ENCODE measurements at places on chromosomes 12 and 14.

- DNase-seq: no peak
These were observed 43.3 kb downstream of the TSPAN11 start for GRCh38 chr12:30969606-30970395.

GRCh38 chr12:128025589-128026245 lies 241.3 kb upstream of the TMEM132C start:
- no peak for DNase-seq

GRCh38 chr12:24487606-24488005 lies 461.3 kb downstream of the BCAT1 start:
- no peak for DNase-seq

DNA sequence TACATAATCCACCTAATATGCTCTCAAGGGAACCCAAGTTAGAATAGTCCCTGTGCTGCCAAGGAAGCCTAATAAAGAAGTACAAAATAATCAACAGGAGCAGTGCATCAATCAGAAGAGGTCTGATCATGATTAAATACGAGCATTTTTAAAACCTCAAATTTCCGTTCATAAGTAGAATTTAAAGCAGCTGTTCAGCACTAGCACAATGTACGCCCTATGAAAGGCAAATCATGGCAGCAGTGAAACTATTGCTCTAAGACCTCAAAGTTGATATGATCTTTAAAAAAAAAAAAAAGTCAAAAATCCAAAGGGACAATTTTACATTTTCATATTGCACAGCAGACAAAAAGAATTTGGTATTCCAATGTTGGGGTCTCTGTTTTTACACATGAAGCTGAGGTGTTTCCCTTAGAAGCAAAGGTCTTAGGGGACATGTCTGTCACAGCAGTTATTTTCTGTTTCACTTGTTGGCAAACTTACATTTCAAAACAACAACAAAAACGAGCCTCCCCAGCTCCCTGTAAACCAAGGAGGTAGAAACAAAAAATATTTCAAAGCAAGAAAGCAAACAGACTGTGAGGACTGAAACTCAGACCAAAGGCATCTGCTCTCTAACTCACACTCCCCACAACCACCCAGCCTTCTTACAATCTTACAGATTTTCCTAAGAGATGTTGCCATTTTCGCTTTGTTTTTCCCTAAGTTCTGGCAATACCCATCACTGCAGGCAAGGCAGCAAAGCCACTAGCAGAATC lies 28.2 kb downstream of the SOX5 start:
- no peak for DNase-seq

GRCh38 chr12:64030155-64030554 lies 185.7 kb downstream of the SRGAP1 start:
- DNase-seq: no peak

DNA sequence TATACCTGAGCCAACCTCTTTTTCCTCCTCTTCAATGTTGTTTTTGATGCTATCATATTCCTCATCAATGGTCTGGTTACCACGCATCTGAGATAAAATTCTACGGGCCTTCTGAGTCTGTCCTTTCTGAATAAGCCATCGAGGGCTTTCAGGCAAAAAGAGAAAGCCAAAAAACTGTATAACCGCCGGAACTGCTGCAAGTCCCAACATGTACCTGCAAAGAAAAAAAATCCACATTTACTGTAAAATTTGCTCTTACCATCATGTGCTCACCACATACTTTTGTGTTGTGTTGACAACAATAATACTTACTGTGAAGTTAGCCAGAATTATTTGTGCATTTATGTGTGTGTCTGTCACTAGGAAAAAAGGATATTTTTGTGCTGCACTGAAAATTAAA lies 77.6 kb downstream of the SLC2A13 start:
- DNase-seq: no peak

All from NCI-H524 treated with DMSO at 0.1 percent for 48 hours (cell line).